GDM1 (cell line): ENCODE measurements at places on chromosomes 16 and 17.

DNA sequence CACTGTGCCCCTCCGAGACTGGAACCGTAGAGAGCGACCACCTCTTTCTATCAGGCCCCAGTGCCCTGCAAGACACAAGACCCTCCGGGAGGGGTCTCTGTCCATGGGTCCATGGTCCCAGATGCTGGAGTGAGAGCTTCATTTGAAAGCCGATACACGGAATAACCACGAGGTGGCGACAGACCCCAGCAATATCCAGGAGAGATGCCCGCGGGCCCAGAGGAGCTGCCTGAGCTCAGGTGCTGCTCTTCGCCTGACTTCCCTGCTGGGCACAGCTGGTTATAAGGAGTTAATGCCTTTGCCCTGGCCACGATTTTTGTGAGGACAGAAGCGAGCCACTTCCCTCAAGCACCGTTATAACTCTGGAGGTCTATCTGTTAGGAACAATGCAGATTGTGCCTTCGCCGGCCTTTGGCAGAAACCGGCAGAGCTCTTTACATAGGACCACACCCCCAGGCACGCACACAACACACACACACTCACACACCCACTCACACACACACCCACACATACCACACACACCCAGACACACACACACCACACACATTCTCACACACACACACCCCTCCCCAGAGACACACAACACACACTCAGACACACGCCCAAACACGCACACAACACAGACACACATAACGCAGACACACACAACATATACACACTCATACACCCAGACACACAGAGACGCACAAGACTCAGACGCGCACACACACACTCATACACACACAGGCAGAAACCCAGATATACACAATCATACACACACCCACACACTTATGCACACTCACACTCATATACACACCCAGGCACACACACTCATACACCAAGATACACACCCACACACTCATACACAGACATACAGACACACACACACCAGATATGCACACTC is 436.4 kb downstream of the SOX9 start:
- peak; percentile 39 for DNase-seq

GRCh38 chr16:49362230-49362629 is 11.4 kb upstream of the C16orf78 start:
- no peak for DNase-seq

GRCh38 chr16:50468749-50469078 is 79.5 kb upstream of the NKD1 start:
- no peak for DNase-seq

- DNase-seq, result peak; percentile 64
These were observed 38.7 kb upstream of the NGFR start for GRCh38 chr17:49456183-49456965.

- no peak for DNase-seq
These were observed 22.9 kb downstream of the CLTC start for GRCh38 chr17:59642565-59642964.

DNA sequence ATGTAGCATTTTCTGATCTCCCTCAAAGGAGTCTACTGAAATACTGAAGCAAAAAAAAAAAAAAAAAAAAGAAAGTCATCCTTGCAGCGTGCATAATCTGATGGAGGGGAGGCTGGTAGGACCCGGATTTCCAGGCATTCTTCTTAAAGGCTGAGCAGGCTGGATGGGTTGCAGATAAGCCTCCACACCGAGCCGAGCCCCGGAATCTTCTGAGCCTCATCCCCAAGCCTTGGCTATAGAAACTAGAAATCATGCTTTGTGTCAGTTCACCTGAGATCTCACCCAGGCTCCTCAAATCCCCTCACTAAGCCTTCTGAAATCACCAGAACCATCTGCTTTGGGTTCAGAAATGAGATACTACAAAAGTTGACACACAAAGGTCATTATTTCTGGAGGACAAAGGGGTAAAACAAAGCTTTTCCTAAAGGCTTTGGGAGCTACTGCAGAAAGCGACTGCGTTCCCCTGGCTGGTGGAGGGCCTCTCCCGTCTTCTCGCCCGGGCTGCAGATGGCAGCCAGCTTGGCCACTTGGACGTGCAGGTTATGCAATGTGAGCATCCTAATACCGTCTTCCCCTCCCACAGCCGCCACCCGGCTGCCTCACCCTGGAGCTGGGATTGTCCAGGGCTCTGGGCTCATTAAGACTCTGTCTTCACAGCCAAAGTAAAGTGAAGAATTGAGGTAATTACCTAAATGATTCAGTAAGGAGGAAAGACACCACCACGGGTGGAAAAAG is 4.7 kb upstream of the CACNG4 start:
- no peak for DNase-seq

GRCh38 chr17:17763136-17763535 is 73.7 kb downstream of the SREBF1 start:
- DNase-seq, result no peak

DNA sequence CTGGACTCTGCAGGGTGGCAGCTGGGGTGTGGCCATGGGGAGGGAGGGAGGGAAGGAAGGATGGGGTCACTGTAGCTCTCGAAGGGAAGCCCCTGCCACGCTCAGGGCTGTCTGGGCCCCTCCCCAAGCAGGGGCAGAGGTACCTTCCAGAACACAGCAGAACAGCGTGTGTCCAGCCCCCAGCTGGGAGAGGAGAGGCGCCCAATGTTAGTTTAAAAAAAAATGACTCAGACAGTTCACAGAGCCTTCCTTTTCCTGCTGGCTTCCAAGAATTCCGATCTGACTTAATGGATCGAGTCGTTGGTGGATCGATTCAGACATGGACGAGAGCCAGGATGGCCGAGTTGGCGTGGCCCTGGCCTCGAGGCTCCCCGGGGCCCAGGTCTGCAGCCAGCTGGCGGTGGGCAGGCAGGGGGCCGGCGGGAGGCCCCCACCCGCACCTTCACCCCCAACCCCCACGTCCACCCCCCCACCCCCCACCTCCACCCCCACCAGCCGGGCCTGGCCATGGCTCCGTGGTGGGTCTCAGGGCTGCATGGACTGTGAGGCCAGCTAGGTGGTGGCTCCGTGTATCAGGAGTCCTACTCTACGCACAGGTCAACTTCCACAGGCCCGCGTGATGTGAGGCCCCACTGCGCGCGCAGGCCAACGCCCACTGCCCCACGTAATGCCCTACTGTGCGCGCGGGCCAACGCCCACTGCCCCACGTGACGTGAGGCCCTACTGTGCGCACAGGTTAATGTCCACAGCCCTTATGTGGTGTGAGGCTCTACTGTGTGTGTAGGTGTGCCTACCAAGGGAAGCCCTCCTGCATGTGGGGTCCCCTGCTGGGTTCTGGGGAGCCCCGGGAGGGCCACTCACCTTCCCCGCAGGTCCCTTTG is 21.8 kb downstream of the CACNA1H start:
- DNase-seq, result no peak

GRCh38 chr16:69662901-69663300 is 63.5 kb downstream of the NQO1 start:
- DNase-seq, result no peak

DNA sequence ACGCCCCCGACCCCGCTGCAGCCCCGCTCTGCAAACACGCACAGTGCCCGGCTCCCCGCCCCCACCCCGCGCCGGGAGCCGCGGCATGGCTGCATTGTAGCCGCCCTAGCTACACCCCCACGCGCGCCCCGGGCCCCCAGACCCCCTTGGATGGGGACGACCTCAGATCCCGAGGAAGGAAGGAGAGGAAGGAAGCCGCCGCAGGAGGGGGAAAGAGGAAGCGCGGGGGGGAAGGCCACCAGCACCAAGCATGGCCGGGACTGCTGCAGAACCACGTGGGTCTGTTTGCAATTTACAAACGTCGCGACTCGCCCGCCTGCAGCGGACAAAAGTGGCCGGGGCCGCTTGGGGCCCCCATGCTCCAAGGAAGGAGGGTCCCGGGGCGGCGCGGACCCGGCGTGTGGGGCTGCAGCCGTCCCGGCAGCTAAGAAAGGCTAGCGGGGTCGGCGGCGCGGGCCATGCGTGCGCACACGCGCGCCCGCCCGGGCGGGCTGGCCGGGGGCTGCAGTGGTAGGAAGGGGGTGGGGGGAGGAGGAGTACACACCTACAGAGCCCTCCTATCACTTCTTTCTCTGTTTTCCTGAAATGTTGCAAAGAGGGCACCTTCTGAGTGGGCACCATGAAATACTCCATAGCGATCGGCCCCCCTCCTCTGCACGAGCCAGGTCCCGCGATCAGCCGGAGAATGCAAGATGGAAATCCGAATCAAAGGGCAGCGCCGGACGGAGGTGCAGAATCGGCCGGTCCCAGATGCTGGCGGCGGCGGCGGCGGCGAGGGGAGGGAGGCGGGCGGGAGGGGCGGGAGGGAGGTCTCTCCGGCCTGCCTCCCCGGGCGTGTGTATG is 488 bp downstream of the TFAP4 start:
- peak; percentile 61 for DNase-seq

- no peak for DNase-seq
These were observed 14.4 kb upstream of the ZNF750 start for GRCh38 chr17:82854226-82854625.

DNA sequence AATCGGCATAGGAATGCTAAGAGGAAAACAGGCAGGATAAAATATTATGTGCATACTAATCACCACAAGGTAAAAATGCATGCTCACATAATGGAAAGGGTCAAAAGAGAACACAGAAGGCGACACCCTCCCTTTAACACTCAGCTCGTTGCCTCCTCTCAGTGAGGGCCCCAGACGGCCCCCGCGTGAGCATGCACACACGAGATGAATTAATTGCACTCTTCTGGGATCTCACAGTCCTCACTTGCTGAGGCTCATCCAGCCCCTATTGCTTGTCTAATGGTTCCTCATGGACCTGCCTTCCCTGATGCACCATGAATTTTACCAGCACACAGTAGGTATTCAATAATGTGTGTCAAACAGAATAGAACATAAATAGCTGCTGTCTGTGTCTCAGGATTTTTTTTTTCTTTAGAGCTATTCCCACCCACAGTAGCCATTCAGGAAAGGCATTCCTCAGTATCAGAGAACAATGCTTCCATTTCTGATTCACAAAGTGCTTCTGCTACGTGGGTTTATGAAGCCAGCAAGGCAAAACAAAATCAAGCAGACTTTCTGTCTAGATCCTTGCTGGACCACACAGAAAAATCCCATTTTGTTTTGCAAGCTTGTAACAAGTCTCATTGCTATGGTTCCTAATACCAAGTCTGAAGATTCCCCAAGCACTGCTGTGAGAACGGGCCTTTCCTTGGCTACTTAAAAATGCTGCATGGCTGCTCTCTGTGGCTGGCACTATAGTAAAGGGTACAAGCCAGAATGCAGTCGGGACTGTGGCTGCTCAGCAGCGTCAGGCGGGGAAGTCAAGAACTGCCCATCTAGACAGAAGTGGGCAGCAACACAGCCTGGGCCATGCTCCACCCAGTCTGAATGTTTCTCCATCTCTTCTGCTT is 43.6 kb downstream of the TOM1L2 start:
- DNase-seq, result no peak

GRCh38 chr16:13390093-13390985 is 488.9 kb downstream of the SHISA9 start:
- no peak for DNase-seq

DNA sequence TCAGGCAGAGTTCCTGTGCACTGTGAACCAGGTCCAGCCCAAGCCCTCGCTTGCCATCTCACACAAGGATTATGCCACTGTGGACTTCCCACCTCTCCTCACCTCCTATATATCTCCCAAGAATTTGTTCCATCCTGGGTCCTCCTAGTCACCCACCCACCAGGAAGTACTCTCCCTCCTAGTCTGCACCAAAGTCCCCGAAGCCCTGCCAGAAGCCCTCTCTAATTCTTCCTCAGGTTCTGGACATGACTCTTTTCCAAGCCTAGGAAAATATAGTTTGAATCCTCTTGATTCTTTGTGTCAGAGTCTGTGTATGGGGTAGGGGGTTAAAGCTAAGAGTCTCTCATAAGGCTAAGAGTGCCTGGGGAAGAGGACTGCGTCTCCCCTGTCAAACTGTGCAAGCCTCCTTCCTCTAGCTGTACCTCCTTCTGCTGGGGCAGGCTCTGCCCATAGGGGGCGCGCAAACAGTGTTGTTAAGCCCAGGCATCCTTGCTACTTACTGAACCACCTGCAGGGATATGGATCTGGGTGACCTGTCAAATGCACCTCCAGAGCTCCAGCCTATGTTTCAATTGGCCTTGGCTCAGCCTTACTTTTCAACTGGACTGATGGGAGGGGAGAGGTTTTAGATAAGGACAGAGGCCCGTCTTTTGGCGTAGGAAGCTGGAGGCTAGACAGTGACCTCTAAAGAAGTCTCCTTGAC is 16.6 kb upstream of the DLX4 start:
- peak; percentile 76 for DNase-seq

DNA sequence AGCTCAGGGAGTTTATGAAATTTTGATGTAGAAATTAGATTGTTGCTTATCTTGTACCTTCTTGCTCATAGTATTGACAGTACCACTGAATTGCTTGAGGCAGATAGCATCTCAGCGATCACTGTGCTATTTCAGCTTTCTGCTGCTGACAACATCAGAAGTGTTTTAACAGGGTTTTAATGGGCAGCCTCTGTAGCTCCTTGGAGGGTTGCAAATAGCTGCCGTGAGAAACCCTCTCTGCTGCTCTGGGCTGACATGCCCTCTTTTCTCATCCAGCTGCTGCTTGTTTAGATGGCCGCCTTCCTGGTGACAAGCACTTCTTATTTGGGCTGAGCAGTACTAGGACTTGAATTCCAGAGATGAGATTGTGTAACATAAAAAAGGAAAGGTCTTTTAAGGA is 180.2 kb upstream of the TBX2 start:
- DNase-seq, result no peak

DNA sequence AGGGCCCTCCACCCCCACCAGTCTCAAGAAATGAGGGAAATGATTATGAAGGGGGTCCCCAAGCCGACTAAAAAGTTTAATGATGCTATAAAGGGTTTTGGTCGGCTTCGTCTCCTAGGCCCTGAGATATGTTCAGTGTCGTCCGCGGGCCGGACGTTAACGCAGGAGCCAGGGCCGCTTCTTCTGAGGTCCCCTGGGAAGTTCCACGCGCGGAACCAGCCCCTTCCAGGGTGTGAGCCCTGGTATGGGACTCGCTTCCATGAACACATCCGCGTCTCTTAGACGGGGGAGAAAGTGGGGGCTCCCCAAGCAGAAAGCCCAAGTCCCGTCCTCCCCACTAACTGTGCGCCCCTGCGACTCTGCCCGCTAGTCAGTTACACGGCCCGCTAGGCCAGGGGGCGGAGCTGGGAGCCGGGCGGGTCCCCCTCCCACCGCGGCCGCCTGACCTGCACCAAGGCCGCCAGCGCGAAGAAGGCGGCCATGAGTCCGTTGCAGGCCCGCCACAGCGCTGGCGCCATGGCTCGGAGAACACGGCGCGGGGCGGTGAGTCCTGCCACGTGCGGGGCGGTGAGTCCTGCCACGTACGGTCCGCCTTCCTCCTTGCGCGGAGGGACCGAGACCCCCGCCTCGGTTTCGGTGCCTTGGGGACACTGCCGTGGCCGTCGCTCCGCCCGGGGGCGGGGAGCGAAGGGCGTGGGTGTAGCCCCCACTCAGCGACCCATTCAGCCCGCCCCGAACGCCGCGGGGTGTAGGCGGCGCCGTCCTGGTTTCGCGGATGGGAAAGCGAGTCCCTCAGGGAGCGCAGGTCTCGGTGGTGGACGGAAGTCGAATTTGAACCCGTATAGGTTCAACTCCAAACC is at the start of gene TMEM220:
Gene TMEM220 (minus strand): TSS at position 690 of the 860 bp plus-strand sequence. CDS start 172 bp downstream, at position 518.
- no peak for DNase-seq
